ENCODE measurements at places on chromosomes 6 and 20.

DNA sequence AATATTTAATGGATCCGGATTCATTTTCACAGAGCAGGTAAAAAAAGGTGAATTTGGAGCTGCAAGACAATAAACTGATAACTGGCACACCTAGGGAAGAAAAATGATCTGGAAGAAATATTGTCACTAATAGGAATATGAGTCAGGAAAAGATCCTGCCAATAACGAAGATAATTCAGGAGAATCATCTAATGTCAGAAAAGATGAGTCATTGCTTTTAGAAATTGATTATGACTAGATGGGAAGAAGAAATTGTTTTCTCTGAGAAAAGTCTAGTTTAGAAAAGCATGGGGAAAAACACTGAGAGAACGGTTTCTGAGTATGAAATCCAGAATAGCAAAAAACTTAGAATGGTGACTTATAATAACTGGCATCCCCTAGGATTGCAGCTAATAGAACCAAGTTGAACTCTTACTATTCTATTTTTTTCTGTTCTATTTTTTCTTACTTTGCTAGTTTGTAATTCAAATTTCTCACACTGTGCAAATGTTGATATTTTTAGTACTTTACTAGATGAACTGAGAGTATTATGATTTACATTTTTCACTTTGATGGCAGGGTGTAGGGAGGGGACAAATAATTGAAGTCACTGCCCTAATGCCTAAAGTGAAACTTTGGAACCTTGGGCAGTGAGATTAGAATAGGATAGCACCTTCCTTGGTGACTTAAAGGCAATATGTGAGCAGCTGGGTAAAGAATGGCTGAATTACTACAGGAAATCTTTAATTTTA, 38.2 kb upstream of the SUPT3H start:
- no peak for DNase-seq

GRCh38 chr6:122005661-122006060, 393.8 kb upstream of the HSF2 start:
- no peak for DNase-seq

- DNase-seq, result no peak
These were observed 5.7 kb upstream of the ZKSCAN3 start for GRCh38 chr6:28343898-28344677.

GRCh38 chr6:38554700-38555413, 84.9 kb downstream of the BTBD9 start:
- DNase-seq, result no peak

DNA sequence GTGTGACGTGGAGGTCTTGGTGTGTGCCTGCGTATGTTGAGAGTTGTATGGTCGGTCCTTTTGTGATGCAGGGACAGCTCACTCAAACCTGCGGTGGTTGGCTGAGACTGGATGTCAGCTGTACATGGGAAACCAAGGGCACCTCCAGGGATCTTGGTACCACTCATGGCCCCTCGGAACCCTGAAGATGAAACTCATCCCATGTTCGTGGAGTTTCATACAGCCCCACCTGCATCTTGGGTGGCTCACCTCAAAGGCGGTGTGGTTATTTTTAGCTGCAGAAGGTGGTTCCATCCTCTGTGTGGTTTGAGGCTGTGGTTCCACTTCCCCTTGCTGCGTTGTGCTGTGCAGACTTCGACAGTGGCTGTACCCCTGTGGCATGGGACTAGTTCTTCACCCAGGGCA, 52.6 kb upstream of the SLC22A1 start:
- DNase-seq, result no peak

DNA sequence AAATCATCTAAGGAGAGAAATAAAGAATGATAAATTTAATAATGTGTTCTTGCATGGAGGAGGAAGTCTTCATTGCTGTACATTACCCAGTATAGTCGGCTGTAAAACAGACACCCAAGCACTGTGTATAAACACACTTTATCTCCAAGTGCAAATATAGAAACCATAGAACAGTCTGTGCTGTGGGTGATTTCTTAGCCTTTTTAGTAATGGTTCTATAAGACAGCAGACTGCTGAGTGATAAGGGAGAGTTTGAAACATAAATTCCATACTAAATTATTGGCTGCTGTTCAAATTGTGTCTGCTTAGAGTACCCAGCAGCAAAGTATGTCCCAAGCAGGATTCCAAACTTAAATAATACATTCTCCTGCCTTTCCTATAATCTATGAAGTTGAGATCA, 4.6 kb downstream of the FILIP1 start:
- DNase-seq, result no peak

- no peak for DNase-seq
These were observed 91.0 kb upstream of the LY86 start for GRCh38 chr6:6497541-6497940.

DNA sequence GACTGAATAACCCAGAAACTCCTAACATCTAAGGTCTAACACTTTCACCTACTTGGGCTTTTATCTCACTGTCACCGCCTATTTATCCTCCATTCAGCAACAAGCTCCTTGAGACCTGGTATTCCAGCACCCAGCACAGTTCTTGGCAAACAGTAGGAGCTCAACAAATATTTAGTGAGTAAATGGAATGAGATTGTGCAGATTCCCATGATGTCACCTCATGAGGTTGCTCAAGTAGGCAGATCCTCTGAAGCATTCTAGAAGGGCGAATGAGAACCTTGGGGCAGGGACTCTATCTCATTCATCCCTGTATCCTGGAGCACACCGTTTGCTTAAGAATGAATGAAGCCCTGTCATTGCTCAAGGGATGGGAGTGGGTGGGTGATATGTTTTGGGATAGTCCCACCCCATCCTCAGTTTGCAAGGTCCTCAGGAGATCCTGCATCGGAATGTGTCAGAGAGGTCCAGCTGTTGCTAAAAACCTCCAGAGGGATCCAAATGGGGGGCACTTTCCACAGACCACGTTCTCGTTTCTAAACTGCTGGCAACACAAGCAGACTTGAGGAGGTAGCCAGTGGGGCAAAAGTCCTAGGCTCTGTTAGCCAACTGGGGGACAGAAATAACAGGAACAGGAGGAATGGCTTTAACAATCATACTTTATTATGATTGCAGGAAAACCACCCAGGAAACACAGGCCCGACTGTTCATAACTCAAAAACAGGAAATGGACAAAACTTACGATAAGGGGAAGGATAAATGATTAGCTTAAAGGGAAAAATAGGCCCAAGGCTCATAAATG, 42.0 kb downstream of the EDN1 start:
- DNase-seq, result no peak

DNA sequence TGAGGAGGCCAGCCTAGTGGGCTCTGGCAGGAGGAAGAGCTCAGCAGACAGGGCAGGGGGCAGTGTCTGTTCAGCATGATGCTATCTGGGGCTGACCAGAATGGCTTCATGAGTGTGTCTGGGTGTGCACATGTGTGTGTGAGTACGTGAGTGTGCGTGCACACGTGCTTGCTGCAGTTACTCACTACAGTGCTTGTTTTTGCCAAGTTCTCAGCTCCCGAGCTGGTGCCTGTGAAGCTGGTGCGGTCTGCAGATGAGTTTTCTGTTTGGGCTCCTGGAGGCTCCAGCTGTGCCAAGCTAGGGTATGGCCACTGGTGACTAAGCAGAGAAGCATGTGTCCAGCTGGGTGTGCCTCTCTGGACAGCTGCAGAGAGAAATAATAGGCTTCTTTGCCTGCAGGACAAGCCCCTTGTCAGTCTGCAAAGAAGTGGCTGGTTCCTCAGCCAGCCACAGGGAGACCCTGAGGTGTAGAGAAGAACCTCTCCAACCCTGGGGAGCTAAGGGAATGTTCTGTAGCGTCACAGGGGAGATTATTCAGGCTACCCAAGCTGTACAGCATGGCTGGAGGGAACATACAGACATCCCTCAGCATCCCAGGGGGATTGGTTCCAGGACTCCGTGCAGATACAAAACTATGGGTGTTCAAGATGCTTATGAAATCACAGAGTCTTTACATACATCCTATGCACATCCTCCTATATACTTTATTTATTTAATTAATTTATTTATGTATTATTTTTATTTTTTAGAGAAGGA, 40.2 kb upstream of the FAM50B start:
- DNase-seq, result no peak

- DNase-seq, result no peak
These were observed 65.3 kb downstream of the GRIK2 start for GRCh38 chr6:101458826-101459225.

- no peak for DNase-seq
These were observed 170.0 kb downstream of the GPX5 start for GRCh38 chr6:28695715-28696114.

DNA sequence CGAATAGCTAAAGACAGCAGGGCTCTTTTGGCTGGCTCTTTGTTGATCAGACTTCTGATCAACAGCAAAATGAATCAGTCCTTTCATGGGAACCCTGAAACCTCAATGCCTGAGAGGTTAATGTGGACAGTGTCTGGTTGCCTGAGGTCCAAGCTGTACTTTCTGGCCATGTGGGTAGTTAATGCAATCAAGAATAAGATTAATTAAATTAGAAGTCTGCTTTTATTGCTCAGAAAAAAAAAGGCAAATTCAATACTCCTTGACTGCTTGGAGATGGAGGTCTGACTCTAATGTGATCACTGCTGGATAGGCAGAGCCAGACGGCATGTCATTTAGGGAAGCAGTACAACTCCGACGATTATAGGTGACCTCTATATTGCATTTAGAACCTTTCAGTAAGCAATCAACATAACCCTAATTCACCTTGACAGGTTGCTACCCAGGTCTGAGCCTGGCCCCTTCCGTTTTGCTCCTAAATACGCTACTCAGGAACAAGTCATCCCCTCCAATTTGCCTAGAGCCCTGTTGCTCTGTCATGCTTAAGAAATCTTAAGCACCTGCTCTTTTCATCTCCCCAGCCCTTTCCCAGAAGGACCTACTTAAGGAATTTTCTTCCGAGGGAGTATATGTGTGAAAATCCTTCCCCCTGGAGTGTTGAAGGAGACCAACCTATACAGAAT, 370.0 kb upstream of the SPTLC3 start:
- no peak for DNase-seq

DNA sequence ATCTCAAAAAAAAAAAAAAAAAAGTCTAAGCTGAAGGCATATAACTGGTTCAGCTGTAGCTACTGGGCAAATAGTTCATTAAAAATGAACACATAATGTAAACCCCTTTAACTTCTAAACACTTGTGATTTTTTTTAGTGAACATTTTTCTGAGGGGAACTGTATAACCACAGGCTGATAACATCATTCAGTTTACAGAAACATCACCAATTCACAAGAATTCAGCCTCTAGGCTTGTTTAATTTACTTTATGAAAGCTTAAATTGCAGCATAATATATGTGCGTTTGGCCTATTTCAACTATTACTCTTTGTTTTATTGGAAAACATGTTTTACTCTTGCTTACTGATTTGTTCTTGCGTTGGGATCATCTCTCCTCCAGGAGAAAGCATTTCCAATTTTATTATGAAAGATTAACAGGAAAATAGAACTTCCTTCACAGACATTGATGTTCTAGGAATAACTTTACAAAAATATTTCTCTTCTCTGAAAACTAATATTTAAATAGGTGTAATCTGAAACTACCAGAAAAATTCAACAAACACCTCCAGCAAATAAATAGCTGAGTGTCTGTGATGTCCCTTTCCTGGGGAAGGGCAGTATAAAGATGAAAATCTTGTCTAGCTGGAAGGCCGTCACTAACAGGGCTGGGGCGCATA, 284.5 kb downstream of the UST start:
- DNase-seq, result no peak

- no peak for DNase-seq
These were observed 5.6 kb downstream of the PPP2R5D start for GRCh38 chr6:42989923-42990322.

DNA sequence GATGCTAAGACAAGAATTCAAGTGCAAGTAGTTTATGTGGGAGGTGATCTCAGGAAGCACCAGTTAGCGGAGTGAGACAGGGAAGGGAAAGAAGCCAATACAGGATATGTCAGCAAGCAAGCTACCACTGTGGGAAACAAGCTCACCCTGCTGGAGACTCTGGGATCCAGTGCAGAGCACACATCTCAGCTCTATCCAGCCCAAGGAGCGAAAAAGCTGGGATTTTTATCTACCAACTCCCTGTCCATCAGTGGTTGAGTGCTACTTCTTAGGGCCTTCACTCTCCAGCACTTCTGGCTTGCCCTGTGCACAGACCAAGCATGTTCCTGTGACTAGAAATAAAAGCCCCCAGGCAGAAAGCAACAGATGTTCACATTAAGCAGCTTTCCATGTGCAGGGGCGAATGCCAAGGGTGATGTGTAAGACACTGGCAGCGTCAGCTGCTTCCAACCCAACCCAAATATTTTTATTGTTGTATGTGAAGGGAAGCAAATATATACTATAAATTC, 10.8 kb upstream of the RNF24 start:
- DNase-seq, result no peak

GRCh38 chr6:127162836-127163235, 44.4 kb downstream of the RSPO3 start:
- DNase-seq, result no peak

GRCh38 chr6:75943381-75943780, 129.1 kb downstream of the IMPG1 start:
- no peak for DNase-seq

DNA sequence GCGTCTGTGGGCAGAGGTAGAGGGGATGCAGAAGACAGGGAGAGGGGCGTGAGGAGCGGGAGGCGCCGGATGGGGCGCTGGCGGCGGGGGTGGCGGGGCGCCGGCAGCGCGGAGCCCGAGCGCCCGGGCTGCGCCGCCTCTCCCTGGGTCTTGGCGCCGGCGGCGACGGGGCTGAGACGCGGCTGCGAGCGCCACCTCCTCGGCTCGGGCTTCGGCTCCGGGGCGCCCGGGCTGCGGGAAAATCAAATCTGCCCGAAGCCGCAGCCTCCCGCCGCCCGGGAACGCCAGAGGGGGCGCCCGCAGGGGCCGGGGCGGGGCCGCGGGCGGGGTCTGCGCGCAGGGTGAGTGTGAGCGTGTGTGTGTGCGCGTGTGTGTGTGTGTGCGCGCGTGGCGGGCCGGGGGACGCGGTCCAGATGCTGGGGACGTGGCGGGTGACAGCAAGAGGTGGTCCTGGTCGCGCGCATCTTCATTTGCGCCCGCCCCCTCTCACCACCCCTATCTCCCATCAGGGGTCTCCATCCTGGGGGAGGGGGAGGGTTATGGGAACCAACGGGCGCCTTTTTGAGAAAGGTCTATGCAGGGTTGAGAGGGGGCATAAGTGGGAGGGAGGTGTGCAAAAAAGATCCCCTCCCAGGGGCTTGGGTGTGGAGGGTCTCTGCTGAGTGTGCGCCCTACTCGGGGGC, 646 bp upstream of the CPNE5 start:
- DNase-seq, result no peak

GRCh38 chr6:111973927-111974639, 79.8 kb upstream of the CCN6 start:
- DNase-seq, result no peak

GRCh38 chr6:73519926-73520687, 725 bp downstream of the EEF1A1 start:
- DNase-seq, result peak; percentile 62

DNA sequence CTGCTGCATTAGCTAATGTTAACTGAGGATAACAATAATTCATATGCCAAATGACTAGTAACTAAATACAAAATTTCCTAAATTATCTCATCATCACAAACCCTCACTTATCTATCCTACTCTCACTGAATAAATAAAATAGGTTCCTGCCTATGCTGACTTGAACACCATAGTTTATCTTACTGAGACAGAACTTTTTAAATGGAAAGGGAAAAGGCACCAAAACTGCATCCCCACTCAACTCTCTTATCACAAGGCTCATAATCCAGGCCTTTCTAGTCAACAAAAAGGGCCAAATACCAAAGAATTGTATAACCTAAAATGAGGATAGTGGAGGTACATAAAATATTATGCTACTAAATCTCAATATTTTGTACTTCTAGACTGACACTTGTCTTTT, 23.1 kb downstream of the OSTM1 start:
- no peak for DNase-seq

Data from stimulated activated CD8-positive, alpha-beta memory T cell treated with anti-CD3 and anti-CD28 coated beads, Interleukin-7, amount 100 ng/mL, for 1 hour (primary cell).